ENCODE measurements at places on chromosomes 11 and 22.

- DNase-seq: no peak
Measured at GRCh38 chr11:60130496-60130895, 42.0 kb downstream of the MS4A2 start.

GRCh38 chr11:65885231-65885630 is 3.0 kb downstream of the FIBP start:
- DNase-seq: no peak

GRCh38 chr11:7088921-7089320 is at the start of gene RBMXL2:
Gene RBMXL2, plus strand, starts transcription at chr11:7088998. Its CDS starts 123 bp downstream, at chr11:7089121.
- no peak for DNase-seq

DNA sequence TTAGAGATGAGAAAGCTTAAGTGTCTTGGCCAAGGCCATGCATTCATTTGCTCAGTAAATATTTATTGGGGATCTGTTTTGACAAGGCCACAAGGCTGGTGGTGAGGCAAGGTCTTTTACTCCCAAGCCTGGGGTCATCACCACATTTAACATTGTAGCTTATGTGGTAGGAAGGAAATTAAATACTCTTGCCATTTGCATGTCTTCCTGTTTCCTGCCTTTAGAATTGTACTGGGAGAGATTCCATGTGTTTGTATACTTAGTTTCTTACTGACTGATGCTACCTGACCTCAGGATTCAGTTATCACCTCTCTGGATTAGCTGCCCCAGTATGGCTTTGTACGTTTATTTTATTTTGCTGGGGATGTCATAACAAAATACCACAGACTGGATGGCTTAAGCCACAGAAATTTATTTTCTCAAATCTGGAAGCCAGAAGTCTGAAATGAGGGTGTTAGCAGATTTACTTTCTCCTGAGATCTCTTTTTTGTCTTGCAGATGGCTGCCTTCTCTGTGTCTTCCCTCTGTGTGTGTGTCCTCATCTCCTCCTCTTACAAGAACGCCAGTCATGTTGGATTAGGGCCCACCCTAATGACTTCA is 44.8 kb downstream of the SPECC1L start:
- DNase-seq: peak; percentile 24

DNA sequence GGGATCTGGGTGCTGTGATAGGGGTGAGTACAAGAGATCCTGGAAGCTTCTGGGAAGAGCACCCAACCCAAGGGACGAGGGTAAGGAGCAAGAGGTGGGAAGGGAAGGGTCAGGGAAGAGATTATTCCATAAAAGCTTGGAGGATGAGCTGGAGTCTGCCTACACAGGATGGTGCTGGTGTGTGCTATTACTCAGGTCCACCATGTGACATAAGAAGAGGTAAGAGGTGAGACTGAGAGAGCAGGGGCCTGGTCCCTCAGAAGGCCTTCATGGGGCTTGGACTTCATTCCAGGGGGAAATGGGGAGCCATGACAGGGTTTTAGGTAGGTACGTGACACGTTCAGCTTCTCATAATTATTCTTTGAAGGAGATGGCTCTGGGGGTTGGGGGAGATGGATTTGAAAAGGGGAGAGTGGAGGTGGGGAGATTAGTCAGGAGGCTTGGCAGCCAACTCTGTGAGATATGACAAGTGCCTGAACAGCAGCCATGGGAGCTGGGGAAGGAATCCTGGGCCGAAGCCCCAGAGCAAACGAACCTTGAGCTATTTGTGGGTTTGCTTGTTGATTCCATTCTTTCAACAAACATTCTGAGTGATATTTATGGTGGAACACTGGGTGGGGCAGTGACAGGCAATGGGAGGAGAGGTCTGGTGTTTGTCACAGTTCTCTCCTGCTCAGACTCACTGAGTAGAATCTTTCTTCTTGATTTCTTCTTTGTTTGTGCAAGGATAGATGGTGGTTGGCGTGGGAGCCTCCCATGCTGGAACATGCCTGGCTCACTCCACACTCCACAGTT is 11.2 kb upstream of the NCAM1 start:
- DNase-seq: no peak

- DNase-seq: no peak
Measured at GRCh38 chr11:118139578-118139977, 13.0 kb downstream of the SCN4B start.

- no peak for DNase-seq
Measured at GRCh38 chr11:3178349-3178748, 13.2 kb upstream of the OSBPL5 start.

DNA sequence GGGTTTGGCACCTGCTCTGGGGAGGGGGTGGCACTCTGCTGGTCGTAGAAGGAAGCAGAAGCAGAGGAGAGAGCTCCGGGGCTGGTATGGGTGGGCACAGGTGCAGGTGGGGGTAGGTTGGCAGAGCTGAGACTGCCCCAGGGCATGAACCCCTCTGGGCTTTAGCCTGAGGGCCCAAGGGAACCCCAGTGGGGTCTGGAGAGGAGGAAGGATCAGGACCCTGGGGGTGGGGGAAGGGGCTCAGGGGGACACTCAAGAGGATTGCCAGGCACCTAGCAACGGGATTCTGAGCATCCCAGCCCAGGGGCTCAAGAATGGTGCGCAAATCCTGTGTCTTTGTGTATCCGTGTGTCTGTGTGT is 6.3 kb downstream of the ALDH3B2 start:
- peak; percentile 3 for DNase-seq

DNA sequence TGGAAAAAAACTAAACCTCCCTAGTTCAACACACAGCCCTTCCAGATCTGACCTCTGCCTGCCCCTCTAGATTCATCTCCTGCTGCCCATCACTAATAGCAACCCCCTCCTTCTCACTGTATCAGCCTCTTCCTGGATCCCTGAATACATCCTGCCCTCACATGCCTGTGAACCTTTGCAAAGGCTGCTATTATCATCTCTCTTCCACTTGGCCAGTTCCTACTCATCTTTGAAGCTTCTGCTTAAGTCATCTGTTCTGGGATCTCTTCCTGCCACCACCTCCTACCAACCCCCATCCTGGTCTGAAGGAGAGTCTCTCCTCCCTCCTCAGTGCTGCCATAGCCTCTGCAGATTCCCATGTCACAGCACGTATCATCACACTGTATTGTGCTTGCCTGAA is 38.0 kb upstream of the AMOTL1 start:
- no peak for DNase-seq

DNA sequence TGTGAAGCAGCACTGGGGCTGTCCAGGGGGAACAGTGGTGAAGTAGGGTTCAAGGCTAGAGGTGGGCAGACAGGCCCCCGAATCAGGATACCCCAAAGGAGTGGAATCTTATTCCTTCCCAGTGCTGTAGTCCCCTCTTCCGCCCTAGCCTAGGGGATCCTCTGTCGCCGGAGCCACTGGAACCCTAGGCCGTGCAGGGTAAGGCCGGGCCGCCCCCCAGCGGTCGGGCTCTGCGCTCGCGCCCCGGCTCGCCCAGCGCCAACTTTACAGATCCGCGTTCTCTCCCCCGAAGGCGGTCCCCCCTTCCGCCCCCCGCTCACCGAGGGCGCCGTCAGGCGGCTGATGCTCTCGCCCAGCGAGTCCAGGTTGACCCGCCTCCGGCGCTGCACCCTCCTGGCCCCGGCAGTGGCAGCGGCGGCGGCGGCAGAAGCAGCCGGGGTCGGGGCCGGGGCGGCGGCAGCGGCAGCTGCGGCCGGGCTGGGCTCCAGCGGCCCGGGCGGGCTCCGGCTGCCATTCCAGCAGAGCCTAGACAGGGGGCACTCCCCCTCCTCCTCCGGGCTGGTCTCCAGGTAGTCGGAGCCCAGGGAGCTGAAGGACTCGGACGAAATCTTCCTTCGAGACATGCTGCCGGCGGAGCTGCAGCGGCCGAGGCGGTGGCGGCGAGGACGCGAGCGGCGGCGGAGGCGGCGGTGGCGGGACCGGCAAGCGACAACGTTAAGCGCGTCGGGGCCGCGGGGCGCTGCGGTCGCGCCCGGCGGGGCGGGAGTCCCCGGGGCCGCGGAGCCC is 650 bp downstream of the GUCY1A2 start:
- peak; percentile 35 for DNase-seq

- DNase-seq: no peak
Measured at GRCh38 chr11:34303028-34303570, 54.7 kb downstream of the ABTB2 start.

- peak; percentile 22 for DNase-seq
Measured at GRCh38 chr22:28112548-28113043, 193.5 kb upstream of the PITPNB start.

GRCh38 chr11:62954478-62954877 is 30.3 kb downstream of the SLC22A6 start:
- DNase-seq: no peak
